ENCODE measurements at places on chromosomes 5 and 9.

- no peaks in the 10 kb centered on the region for H3K36me3 ChIP-seq
- H3K27ac ChIP-seq, result no peak overlapping the region
- no peak overlapping the region for H3K4me3 ChIP-seq
- no peak for DNase-seq
- peaks cover 3% of the 10 kb centered on the region for H3K4me1 ChIP-seq
These were observed 765.1 kb downstream of the PTPRD start for GRCh38 chr9:9847750-9848149.

DNA sequence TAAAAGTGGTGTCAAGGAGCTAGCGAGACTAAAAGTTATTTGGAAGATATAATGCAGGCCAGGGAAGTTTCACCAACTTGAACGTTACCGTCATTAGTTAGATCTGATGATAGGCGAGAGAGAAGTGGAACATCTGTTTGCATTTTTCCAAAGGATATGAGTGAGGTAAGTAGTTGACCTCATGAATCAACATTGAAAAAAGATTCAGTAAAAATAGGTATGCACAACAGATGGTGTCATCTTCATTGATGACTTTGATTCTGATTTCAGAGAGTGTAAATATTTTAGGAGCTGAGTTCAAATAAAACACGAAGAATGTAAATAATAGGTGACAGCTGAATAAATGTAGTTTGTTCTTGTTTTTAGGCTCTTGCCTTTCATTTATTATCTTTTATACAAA, 998.9 kb upstream of the CDH6 start:
- no peak for DNase-seq
- H3K27ac ChIP-seq, result no peak overlapping the region
- no peaks in the 10 kb centered on the region for H3K36me3 ChIP-seq
- H3K4me1 ChIP-seq, result no peaks in the 10 kb centered on the region

DNA sequence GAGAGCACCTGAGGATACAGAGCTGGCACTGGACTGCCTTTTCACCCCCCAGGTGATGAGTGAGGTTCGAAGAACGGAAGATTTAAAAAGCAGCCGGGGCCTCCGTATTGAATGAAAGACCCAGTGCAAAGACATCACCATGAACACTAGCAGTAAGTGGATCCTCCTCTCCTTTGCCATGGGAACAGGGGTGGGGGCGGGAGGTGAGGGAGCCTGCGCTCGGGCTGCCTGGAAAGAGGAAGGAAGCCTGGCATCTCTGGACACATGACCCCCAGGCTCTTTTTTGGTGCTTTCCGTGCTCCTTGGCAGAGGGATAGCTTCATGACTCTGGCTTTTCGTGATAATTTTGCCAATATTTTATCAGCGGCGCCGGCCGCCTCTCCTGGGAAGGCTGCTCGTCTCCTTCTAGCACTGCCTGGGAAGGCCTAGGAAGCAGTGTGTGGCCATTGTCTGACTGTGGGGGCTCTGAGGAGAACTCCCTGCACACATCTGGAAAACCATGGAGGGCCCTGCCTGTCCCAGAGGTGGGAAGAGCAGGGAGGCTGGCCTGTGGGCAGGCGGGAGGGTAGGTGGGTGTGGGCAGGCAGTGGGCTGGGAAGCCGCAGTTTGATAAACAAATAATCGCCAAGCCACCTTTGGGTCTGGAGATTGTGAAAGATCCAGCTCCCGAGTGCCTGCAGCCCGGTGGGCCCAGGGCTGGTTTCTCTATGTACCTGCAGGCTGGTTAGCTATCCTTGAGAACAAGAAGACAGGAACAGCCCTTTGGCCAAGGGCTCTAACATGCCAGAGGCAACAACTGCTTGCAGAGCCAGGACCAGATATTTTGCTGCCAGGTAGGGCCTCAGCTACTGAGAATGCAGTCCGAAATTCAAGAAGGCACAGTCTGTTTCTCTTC, 911 bp downstream of the ABLIM3 start:
- H3K27me3 ChIP-seq, result no peaks in the 10 kb centered on the region
- H3K36me3 ChIP-seq, result no peaks in the 10 kb centered on the region
- no peak for DNase-seq
- H3K4me1 ChIP-seq, result peaks cover 15% of the 10 kb centered on the region
- H3K27ac ChIP-seq, result peak overlapping the region; percentile 61
- H3K4me3 ChIP-seq, result peak overlapping the region; percentile 91

- no peaks in the 10 kb centered on the region for H3K27me3 ChIP-seq
- no peak overlapping the region for H3K27ac ChIP-seq
- peaks cover 8% of the 10 kb centered on the region for H3K4me1 ChIP-seq
- H3K36me3 ChIP-seq, result no peaks in the 10 kb centered on the region
- no peak for DNase-seq
- no peak overlapping the region for H3K4me3 ChIP-seq
These were observed 115.2 kb downstream of the GNAQ start for GRCh38 chr9:77916410-77916819.

DNA sequence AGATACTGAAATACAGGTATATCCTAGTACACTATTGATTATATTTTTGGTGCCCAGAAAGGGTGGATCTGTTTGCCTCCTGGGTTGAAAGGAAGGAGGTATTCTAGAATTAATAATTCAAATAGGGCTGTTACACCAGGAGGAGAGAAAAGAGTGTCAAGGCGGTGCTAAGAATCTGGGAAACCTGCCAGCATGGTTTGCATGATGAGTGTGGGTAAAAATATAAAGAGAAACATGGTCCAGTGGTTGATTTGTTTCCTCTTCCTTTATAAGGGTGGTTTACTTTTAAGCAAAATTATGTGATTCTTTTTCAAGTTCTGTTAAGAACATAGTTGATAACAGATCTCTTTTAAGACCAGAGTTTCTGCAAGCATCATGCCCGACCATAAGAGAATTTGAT, 69.4 kb upstream of the NFIB start:
- H3K27ac ChIP-seq, result no peak overlapping the region
- no peaks in the 10 kb centered on the region for H3K4me1 ChIP-seq
- no peak overlapping the region for H3K4me3 ChIP-seq
- no peaks in the 10 kb centered on the region for H3K27me3 ChIP-seq

GRCh38 chr9:13213998-13214397, 65.5 kb downstream of the MPDZ start:
- no peaks in the 10 kb centered on the region for H3K4me1 ChIP-seq
- no peak overlapping the region for H3K27ac ChIP-seq
- DNase-seq, result no peak
- H3K36me3 ChIP-seq, result peaks cover 15% of the 10 kb centered on the region
- H3K4me3 ChIP-seq, result no peak overlapping the region

- H3K4me1 ChIP-seq, result no peaks in the 10 kb centered on the region
- H3K36me3 ChIP-seq, result no peaks in the 10 kb centered on the region
- H3K27ac ChIP-seq, result no peak overlapping the region
- DNase-seq, result no peak
These were observed 16.7 kb upstream of the MTMR12 start for GRCh38 chr5:32329395-32329834.

DNA sequence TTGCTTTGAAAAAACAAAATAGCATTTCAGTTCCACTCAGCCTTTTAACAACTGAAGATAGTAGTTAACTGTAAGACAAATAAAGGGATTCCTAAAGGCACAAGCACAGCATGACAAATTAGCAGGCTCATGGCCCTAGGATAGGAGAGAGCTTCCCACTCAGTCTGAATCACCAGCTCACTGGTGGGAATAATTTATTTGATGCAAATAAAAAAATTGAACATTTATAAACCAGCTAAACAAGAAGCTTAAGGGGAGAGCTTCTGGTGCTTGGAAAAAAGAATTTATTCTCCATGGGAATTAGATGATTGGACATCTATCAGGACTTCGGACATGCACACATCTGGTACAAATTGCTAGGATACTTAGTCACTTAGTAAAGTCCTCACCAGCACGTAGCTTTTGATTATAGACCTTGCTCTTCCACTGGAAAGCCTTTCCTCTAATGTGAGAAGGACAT, 294.1 kb upstream of the TNC start:
- H3K4me3 ChIP-seq, result no peak overlapping the region
- H3K36me3 ChIP-seq, result no peaks in the 10 kb centered on the region
- no peak for DNase-seq

GRCh38 chr9:120536949-120537640, 42.9 kb downstream of the CDK5RAP2 start:
- H3K27ac ChIP-seq, result no peak overlapping the region
- H3K36me3 ChIP-seq, result peaks cover 29% of the 10 kb centered on the region
- no peak overlapping the region for H3K4me3 ChIP-seq

All from thoracic aorta (tissue), 2 donors.